Adrenal gland (tissue), 19 donors: ENCODE measurements at places on chromosomes 5 and 9. TPM values are rescaled to one million over a fixed set of nuclear protein-coding genes. Genes with fewer than 3 reads are reported as not detected.

The GPSM1 gene
- polyA plus RNA-seq = 31.5 TPM

The FBP2 gene
- 0.37 TPM for polyA plus RNA-seq

The ABO gene
- polyA plus RNA-seq = 9.9 TPM

The GLRA1 gene
- not detected for polyA plus RNA-seq

The GFPT2 gene
- 18.3 TPM for polyA plus RNA-seq

The MPDZ gene
- polyA plus RNA-seq = 16.4 TPM

The SPATA31C1 gene
- polyA plus RNA-seq = not detected

The GADD45G gene
- polyA plus RNA-seq = 3.3 TPM

The AGXT2 gene
- polyA plus RNA-seq = not detected

The FREM1 gene
- 4.0 TPM for polyA plus RNA-seq

The KIF24 gene
- polyA plus RNA-seq = 0.80 TPM

The SOHLH1 gene
- not detected for polyA plus RNA-seq

The LCN9 gene
- not detected for polyA plus RNA-seq

The SPINK4 gene
- 1.8 TPM for polyA plus RNA-seq

The SEMA4D gene
- 19.6 TPM for polyA plus RNA-seq

The SVEP1 gene
- 7.0 TPM for polyA plus RNA-seq

The STK10 gene
- polyA plus RNA-seq = 17.1 TPM

The ANKRD20A1 gene
- 0.09 TPM for polyA plus RNA-seq

The WDR38 gene
- 0.16 TPM for polyA plus RNA-seq

The PCDHA9 gene
- polyA plus RNA-seq = not detected

The IGFBPL1 gene
- 1.9 TPM for polyA plus RNA-seq

The LCN1 gene
- polyA plus RNA-seq = not detected

The CSF1R gene
- polyA plus RNA-seq = 17.9 TPM

The CDH18 gene
- 2.7 TPM for polyA plus RNA-seq

The SPATA31D4 gene
- not detected for polyA plus RNA-seq

The GABRA1 gene
- polyA plus RNA-seq = 0.30 TPM

The ROR2 gene
- 7.9 TPM for polyA plus RNA-seq

The HTR4 gene
- polyA plus RNA-seq = 0.16 TPM

The SPINK6 gene
- polyA plus RNA-seq = not detected

The ISCA1 gene
- 27.4 TPM for polyA plus RNA-seq

The CEP72 gene
- 0.88 TPM for polyA plus RNA-seq

The DIPK1B gene
- polyA plus RNA-seq = 1.4 TPM

The C6 gene
- 0.88 TPM for polyA plus RNA-seq

The BTNL8 gene
- 0.15 TPM for polyA plus RNA-seq

The EFNA5 gene
- polyA plus RNA-seq = 0.81 TPM

The PCDHGB5 gene
- 4.5 TPM for polyA plus RNA-seq

The KCNV2 gene
- polyA plus RNA-seq = not detected

The SEMA5A gene
- polyA plus RNA-seq = 0.97 TPM

The TMEM174 gene
- polyA plus RNA-seq = not detected

The SLC27A6 gene
- 1.0 TPM for polyA plus RNA-seq

The CER1 gene
- polyA plus RNA-seq = not detected

The PCDHA3 gene
- polyA plus RNA-seq = 1.1 TPM

The OXCT1 gene
- 7.0 TPM for polyA plus RNA-seq

The DAPK1 gene
- polyA plus RNA-seq = 5.8 TPM

The C9 gene
- 0.40 TPM for polyA plus RNA-seq

The ACOT12 gene
- not detected for polyA plus RNA-seq
